ENCODE measurements at places on chromosomes 13 and 19.

- DNase-seq = no peak
Observed at GRCh38 chr13:113996912-113997745, 23.3 kb upstream of the C13orf46 start.

GRCh38 chr19:39890755-39891551, 43.5 kb downstream of the FCGBP start:
- no peak for DNase-seq

GRCh38 chr13:85828094-85828684, 29.0 kb upstream of the SLITRK6 start:
- peak; percentile 71 for DNase-seq

GRCh38 chr19:5504114-5504513, 48.9 kb downstream of the ZNRF4 start:
- no peak for DNase-seq

DNA sequence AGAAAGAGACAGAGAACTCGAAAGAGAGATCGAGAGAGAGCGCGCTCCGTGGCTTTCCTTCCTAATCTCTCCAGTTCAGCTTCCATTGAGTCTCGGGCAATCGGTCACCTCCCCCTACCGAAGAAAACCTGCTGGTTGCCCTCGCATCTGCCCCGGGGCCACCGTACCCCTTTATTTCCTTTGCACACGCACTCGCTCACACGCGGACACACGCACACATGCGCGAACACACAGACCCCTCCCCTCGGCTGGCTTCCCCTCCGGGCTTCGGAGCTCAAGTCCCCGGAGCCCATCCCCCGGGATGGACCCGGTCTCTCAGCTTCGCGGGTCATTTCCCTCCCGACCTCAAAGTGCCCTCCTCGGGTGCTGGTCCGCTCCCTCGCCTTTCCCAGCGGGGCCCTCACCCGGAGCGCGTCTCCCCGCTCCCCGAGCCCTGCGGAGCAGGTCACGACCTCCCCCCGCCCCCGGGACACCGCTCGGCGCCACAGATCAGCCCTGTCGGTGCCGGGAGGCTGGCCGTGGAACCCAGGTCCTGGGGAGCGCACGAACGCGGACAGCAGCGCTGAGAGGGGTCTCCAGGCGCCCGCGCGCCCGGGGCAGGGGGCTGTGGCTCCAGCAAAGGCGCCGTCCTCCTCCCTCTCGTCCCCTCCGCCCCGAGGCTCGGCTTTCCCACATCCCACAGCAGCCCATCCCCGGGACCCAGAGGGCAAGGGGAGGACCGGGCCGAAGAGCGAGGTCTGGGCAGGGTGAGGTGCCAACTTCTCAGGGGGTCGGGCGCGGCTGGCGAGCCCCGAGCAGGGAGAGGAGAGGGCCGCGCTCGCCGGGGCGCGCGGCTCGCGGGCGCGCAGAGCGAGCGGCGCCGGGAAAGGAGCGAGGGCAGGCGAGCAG, 1.8 kb downstream of the DACH1 start:
- peak; percentile 77 for DNase-seq

GRCh38 chr13:19742643-19743042, 40.1 kb downstream of the PSPC1 start:
- no peak for DNase-seq

GRCh38 chr13:103487841-103488240, 421.6 kb upstream of the SLC10A2 start:
- no peak for DNase-seq

GRCh38 chr19:7013678-7014077, 7.6 kb downstream of the MBD3L2B start:
- DNase-seq = peak; percentile 73

Measured in hematopoietic multipotent progenitor cell treated with erythropoietin and hydrocortisone succinate and interleukin-3 and kit ligand, for 6 days (in vitro differentiated cells).